ENCODE measurements at places on chromosomes 6 and 20. TPM values are rescaled to one million over a fixed set of nuclear protein-coding genes. Genes with fewer than 3 reads are reported as not detected.

The COL9A3 gene
- total RNA-seq, result 10.4 TPM

The RIPPLY2 gene
- total RNA-seq, result not detected

The RHAG gene
- total RNA-seq, result not detected

GRCh38 chr20:63520934-63521601 is 503 bp downstream of the PPDPF start:
- DNase-seq, result no peak

GRCh38 chr6:23106951-23107350 is 537.6 kb downstream of the HDGFL1 start:
- peak; percentile 0 for DNase-seq

- DNase-seq, result no peak
Observed at GRCh38 chr6:3407840-3408239, 49.0 kb downstream of the SLC22A23 start.

GRCh38 chr6:98847416-98847778 is 13.0 kb downstream of the POU3F2 start:
- DNase-seq, result no peak

DNA sequence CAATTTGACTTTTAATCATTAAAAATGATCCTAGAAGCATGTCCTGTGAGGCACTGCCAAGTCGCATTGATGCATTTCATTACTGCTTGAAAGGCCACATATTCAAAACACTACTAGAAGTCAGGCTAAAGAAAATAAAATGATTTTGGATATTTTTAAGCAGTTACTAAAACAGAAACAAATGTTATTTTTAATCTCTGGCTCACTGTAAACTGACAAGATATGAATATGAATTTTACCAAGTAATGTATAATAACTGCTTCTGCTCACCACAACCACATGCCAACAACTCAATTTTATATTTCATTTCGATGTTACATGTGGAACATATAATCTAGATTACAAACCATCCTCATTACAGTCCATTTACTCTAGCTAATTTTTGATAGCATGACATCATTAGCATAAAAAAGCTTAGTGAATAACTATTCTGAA is 90.6 kb downstream of the ATXN1 start:
- DNase-seq, result no peak

- peak; percentile 87 for DNase-seq
Observed at GRCh38 chr6:93419304-93420162, at the start of gene EPHA7. EPHA7 (minus strand) TSS chr6:93419559; CDS start chr6:93419341, 218 bp downstream.

All from kidney epithelial cell (primary cell).